ENCODE measurements at places on chromosomes 2 and 18.

GRCh38 chr18:66931010-66931409 is 327.1 kb upstream of the CDH19 start:
- no peak for DNase-seq

DNA sequence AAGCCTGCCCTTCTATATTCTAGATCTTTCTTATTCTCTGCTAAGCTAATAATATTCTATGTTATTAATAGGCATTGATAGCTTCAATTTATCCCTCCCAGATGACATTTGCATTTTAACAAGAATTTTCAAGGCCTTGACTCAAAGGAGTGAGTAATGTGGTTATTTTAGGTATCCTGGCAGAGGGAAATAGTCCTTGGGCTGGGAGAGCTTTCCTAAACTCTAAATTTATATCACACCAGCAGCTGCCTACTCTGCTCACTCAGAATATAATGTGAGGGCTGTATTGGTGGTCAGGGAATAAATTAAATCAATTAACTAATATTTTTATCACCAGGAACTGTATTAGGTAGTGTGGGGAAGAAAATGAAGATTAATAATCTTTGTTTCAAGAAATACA is 74.8 kb upstream of the ADAM23 start:
- no peak for DNase-seq

DNA sequence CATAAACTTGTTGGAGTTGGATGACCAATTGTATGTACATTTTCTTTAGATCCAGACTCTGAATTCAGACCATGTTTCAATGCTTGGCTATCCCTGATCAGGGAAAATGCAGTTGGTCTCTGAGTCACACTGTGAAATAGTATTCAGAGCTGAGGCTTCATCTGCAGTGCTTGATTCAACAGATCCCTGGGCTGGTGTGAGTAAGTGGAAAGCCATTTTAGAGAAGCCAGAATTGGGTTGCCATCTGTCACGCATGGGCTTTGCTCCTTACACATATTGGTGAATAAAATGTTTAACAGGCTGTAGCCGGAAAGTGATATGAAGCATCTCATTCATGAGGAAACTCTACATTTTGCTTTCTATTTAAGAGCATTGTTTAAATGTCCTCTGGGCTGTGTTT is 50.0 kb upstream of the ACYP2 start:
- DNase-seq = no peak

- no peak for DNase-seq
Observed at GRCh38 chr2:67260343-67261277, 136.5 kb upstream of the ETAA1 start.

DNA sequence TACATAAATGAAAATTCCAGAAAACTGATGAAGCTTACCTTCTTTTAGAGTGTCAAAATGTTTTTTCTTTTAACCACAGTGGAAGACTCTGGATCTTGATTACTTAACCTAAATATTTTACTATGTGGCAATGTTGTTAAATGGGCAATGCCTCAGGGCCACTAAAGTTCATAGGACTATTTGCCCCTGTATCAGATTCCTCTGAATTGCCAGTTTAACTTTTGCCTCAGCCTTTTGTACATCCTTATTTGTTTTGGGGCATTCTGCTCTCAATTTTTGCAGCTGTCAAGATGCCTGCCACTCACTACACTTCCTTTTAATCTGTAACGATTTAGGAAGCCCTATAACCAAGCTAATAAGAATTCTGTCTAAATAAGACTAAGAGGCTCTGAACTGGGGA is 31.7 kb upstream of the SERTAD2 start:
- no peak for DNase-seq

- DNase-seq = no peak
Observed at GRCh38 chr2:232789082-232789481, 12.7 kb upstream of the KCNJ13 start.

GRCh38 chr2:127226520-127227263 is 6.6 kb upstream of the CYP27C1 start:
- peak; percentile 75 for DNase-seq

- no peak for DNase-seq
Observed at GRCh38 chr2:164498836-164499235, 122.4 kb downstream of the GRB14 start.

DNA sequence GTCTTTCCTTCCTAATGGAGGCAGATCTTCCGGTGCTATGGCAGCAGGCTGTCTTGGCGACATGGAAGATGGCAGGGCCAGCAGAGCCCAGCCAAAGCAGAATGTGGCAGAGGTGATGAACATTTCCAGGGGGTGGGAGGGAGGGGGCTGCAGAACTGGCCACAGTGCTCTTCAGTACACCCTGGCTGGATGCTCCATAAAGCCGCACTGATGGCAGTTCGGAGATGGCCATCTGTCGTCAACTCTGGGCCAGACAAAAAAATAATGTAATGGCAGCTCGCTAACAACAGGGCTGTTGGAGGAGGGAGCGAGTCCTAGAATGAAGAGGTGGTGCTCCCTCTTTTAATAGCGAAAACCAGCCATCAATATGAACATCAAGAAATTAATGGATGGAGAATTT is 271.0 kb downstream of the ZNF521 start:
- DNase-seq = no peak

GRCh38 chr18:44685296-44685695 is 4.6 kb downstream of the SETBP1 start:
- no peak for DNase-seq

- DNase-seq = no peak
Observed at GRCh38 chr18:62605685-62606084, 82.9 kb downstream of the ZCCHC2 start.

- no peak for DNase-seq
Observed at GRCh38 chr18:34773378-34773777, 63.3 kb downstream of the DTNA start.

GRCh38 chr2:69310111-69311023 is 76.7 kb downstream of the GFPT1 start:
- DNase-seq = no peak

DNA sequence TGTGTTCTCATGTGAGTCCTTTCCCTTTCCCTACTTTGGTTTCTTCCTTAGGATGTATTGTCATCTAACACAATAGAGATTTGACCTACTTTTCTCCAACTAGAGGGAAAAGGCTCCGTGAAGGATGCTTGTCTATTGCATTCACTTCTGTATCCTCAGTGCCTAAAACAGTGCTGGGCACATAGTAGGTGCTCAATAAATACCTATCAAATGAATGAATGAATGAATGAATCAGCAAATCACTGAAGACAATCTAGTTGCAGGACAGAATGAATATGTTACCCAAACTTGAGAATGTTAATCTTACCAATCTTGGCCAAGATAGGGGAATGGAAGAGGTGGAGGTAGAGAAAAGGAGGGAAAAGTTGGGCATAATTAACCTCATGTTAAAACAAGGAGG is 277.0 kb upstream of the FBXO11 start:
- DNase-seq = no peak

DNA sequence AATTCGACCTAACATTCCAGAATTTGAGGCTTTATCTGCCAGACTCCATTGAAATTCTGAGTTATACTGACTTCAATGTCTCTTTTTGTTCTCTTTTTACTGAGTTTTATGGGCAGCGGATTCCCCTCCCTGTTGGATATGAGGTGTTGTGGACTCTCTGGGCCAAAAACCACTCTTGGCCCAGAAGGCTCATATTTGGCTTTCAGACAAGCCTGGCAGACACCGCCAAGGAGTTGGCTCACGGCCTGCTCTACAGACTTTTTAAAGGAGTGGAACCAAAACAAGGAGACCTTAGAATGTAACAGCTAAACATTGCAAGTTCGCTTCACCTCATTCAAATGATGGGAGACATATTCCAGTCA is 206.4 kb upstream of the NCKAP5 start:
- DNase-seq = no peak

DNA sequence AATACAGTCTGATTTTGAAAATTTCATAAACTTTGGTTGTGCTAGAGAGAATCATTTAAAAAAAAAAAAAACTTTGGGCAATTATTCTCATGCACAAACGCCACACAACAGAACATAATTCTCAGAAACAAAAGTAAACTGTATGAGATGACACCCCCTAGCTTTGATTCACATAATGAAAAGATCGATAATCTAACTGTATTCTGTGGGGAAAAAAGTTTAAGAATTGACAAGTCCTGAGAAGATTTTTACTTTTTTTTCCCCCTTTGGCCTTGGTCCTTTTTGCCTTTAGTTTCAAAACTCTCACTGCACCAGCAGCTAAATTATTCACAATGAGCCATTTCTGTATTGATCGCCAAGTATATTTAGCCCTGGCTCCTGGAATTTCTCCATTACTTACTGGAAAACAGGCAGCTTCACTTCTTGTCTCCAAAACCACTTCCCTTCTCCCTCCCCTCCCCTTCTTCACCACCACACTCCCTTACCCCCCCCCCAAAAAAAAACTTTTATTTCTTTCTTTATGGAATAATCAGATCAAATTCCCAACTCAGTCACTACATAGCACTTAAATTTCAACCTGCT is 2.0 kb downstream of the IKZF2 start:
- no peak for DNase-seq

GRCh38 chr18:57837917-57838548 is 34.9 kb upstream of the ATP8B1 start:
- peak; percentile 73 for DNase-seq

- no peak for DNase-seq
Observed at GRCh38 chr18:60421356-60422118, 49.0 kb upstream of the MC4R start.

GRCh38 chr2:240742602-240743095 is 51.0 kb downstream of the AQP12A start:
- DNase-seq = no peak

DNA sequence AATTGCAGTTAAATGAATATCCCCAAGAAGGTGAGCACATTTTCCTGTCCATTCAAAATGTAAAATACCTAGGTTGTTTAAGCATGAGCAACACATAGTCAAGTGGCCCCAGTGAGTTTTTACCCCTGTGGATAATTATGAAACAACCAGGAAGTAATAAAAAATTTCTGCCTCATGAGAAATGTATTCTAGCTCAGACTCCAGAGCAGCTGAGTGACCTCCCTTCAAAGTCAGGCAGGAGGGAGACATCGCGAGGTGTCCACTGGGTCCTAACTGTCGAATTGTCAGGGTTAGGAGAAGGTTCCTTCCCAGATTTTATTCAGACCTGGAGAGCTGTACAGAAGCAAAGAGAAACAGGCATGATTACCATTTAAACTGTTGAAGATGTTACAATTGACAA is 416.6 kb upstream of the SMIM21 start:
- no peak for DNase-seq

GRCh38 chr2:64352292-64352691 is 101.7 kb upstream of the LGALSL start:
- no peak for DNase-seq

DNA sequence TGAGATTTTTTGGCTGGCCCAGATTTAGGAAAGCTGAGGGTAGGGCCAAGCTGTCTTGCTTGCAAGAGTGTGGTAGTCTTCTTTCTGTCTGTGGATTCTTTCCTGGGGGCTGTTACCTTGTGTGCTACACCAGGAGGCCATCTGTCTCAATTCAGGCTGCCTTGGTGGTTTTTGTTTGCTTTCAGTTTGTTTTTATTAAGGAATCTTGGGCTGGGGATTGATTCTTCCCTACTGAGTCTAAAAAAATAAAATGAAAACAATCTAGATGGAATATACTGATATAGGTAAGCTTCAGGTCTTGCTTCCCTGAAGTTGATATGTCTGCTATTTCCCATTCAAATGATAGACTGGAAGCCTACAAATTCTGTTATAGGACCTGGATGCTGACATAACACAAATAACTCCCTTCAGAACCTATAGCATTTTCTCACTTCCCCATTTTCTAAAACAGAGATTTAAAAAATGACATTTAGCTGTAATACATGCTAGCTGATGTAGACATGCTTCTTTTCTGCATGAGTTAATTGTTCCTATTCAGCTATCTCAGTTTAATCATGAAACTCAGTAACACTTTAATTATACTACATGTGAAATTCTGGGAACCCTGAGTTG is 5.3 kb downstream of the LHCGR start:
- no peak for DNase-seq

DNA sequence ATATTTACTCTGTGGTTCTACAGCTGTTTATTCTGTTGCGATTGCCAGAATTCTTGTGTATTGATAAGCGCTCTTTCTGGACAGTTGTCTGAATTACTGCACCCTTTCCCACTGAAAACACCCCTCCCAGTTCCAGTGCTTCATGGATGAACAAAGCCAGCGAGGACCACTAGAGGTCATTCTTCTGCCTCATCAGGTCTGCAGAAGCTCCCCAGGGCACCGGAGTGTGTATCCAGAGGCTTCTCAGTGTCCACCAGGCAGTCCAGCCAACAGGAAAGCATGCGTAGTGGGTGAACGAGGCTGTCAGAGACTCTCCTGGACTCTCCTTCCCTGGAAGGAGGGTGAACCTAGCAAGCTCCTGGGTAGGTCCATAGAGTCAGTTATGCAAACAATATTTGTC is 40.6 kb upstream of the INHBB start:
- no peak for DNase-seq

DNA sequence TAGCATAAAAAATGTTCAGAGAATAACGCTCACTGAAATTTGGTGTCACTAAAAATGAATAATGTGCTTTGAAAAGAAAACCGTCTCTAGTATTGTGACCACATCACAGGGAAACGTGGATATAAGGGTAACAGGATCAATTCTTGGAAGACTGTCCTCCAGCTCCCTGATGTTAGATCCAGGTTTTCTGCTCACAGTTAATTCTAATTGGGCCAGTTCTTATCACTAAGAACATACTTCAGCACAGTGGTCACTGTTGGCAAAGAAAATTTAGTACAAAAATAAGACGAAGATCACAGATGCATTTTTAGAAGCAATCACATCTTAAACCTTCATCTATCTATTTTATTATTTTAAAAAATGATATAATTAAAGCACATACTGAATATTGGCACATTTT is 57.0 kb upstream of the CD226 start:
- DNase-seq = no peak

DNA sequence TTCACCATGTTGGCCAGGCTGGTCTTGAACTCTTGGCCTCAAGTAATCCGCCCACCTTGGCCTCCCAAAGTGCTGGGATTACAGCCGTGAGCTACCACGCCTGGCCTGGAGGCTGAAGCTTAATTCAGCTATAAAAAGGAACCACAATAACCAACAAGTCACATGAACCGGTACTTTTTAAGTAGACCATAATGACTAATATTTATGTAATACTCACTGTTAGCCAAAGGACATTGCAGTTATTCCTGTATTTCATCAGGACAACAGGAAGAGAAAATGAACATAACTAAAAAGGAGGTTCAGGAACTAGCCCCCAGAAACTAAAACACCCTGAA is 49.0 kb upstream of the TMEM87B start:
- no peak for DNase-seq

DNA sequence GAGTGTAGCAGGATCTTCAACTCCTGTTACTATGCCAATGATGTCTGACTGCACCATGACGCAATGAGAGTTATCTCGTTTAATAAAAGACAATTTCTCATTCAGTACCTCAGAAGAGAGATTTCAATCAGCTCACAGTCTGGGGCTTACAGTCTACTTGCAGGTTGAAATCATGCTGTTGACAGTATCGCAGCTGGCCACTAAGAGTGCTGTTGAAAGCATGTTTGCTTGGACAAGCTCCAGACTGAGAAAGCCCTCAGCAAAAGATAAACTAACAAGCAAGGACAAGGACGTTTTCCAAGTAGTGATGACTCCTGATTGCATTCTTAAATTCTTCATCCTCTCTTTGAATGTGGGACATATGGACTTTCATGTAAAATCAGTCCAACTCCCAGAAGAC is 145.2 kb upstream of the SYT4 start:
- DNase-seq = no peak

GRCh38 chr2:309954-310510 is 22.1 kb upstream of the ALKAL2 start:
- no peak for DNase-seq
